ENCODE measurements at places on chromosomes 7 and 10.

GRCh38 chr10:48470893-48471805, 133.7 kb downstream of the ARHGAP22 start:
- no peak for DNase-seq

DNA sequence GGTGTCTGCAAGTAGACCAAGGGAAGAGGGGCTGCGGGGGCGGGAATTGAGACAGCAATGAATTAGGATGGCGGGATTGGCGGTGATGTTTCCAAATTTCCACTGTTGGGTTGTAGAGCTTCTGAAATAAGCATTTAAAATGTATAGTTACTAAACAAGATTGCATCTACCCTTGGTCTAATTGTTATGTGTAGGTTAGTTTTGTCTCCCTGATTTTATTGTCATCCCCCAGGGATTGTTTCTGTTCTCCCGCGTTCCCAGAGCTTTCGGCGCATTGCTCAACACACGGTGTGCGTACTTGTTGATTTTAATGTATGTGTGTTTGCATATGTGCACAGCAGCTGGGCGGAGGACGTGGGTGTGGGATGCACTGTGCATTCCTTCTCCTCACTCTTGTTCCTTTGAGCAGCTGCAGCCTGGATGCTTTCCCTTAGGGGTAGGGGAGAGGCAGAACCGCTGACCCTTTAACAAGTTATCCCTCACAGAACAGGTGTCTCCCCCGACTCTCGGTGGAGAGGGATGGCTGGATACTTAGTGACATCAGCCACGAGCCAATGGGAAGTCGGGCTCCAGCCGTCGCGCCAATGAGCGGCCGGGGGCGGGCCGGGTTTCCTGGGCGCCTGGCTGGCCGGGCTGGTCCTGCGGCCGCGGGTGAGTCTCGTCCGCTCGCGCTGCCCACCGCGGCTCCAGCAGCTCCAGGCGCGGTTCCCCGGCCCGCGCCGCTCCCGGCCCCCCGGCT, at the start of gene TSPAN33:
Gene TSPAN33 (plus strand): TSS at position 613 of the 739 bp plus-strand sequence. CDS start 274 bp downstream, outside the sequence.
- DNase-seq, result peak; percentile 63

DNA sequence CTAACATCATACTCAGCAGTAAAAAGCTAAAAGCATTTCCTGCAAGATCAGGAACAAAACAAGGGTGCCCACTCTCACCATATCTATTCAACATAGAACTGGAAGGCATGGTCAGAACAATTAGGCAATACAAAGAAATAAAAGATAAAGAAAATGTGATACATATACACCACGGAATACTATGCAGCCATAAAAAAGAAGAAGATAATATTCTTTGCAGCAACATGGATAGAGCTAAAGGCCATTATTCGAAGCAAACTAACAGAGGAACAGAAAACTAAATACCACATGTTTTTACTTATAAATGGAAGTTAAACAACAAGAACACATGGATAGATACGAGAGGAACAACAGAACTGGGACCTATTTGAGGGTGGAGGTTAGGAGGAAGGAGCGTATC, 652.7 kb downstream of the GRID1 start:
- no peak for DNase-seq

- peak; percentile 43 for DNase-seq
Measured at GRCh38 chr7:32892521-32893206, 1.1 kb upstream of the KBTBD2 start.

GRCh38 chr7:70178787-70179186, 580.5 kb downstream of the AUTS2 start:
- DNase-seq, result no peak

DNA sequence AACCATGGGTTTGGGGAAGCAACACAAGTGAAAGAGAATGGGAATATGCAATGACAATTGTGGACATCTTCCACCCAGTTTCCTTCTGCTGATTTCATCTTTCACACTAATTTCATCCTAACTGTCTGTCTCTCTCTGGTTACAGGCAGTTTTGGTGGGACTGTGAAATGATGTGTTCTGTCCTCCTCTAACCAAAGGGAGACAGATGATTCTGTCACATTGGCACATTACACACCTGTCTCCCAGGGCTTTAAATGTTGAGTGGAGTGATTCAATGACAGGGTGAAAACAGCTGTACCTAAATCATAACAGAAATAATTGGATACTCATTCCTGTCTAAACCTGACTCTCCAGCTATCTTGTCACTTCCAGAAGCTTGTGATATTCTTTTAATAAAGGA, 60.0 kb downstream of the DGKB start:
- DNase-seq, result no peak

DNA sequence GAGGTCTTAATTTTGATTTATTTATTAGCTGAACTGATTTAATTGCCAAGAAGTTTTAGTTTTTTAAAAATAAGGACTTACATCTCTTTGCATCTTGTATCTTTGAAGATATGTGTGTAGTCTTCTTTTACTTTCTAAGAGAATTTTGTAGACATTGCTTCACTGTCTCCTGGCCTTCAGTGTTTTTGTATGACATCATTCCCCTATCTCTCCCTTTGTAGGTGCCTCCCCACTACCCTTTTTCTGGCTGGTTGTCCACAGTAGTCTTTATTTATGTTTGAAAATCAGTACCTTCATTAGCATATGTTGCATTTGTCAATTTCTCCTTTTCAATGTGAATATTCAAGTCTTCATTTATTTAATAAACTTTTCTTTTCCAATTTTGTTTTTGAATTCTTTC, 64.1 kb upstream of the RAB18 start:
- no peak for DNase-seq

- DNase-seq, result no peak
Measured at GRCh38 chr10:76265441-76266113, 834.2 kb downstream of the LRMDA start.

Measured in stimulated activated naive B cell treated with anti-CD40 and anti-IgM and Interleukin-4, amounts not matched to agents 10 μg/mL and 1 μg/mL and 100 μg/mL, for 72 hours (primary cell).